ENCODE measurements at places on chromosomes 13 and 19. TPM values are rescaled to one million over a fixed set of nuclear protein-coding genes. Genes with fewer than 3 reads are reported as not detected.

The CACNA1A gene
- 2.7 TPM for polyA plus RNA-seq

GRCh38 chr19:35349614-35350521 lies 2.2 kb downstream of the FFAR1 start:
- no peak for DNase-seq

GRCh38 chr19:31096062-31096830 lies 253.0 kb downstream of the TSHZ3 start:
- no peak for DNase-seq

GRCh38 chr13:91144054-91144453 lies 203.4 kb upstream of the MIR17HG start:
- DNase-seq, result no peak

All from muscle of back (tissue), 13 donors.